ENCODE measurements at places on chromosomes 2 and 18.

DNA sequence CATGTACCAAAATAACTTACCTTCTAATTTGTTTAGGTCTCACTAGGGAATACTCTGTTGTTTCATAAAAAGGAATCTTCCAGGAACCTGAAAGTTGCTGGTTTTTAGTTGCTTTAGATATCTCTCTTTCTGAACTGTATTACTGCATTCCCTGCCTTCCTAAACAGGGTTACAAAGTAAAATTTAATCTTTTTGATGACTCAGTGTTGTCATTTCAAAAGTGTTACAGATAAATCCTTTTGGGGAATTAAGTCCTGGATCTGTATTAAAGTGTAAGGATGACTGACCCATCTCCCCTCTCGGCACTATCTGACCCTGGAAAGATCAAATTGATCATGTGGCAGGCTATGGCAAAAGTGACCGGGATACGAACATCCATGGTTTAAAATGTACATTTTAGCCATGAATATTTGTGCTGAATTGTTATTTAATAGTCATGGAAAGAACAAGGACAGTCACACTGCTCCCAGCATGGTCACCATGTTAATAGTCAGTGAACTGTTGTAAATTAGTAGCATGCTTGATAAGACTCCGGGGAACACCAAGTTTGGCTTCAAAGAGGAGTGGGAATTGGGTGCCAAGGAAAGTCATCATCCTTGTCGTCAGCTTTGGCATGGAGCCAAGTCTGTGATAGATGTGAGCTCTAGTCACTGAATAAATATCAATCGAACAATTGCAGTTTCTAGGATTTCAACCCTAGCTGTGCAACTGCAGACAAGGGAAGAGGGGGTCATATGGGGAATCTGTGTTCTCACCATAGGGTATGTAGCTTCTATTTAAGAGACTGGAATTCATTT, 4.2 kb downstream of the PLEKHA3 start:
- peak; percentile 43 for DNase-seq

DNA sequence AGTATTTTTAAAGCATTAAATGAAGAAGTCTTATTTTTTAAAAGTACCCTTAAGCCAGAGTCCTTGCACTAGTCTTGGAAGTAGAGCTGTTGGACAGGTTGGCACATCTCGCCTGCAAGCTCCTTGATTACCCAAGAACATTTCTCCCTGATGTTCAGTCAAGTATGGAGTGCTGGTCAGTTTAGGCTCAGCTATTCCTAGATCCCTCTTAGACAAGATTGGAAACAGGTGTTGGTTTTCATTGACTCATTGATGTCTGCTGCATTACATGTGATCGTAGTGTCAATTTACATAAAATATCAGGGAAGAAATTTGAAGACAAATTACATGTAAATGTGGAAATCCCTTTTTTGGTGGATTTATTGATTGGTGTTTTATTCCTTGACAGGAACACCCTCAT, 170.4 kb downstream of the ZNF407 start:
- no peak for DNase-seq

DNA sequence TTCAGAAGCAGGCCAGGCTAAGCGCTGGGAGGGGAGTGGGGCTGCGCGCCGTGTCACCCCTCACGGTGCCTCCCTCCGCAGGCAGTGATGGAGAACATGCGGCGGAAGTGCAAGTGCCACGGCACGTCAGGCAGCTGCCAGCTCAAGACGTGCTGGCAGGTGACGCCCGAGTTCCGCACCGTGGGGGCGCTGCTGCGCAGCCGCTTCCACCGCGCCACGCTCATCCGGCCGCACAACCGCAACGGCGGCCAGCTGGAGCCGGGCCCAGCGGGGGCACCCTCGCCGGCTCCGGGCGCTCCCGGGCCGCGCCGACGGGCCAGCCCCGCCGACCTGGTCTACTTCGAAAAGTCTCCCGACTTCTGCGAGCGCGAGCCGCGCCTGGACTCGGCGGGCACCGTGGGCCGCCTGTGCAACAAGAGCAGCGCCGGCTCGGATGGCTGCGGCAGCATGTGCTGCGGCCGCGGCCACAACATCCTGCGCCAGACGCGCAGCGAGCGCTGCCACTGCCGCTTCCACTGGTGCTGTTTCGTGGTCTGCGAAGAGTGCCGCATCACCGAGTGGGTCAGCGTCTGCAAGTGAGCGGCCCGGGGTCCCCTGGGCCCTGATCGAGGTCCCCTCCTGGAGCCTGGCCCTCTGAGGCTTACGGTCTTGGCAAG, 12.2 kb downstream of the WNT10A start:
- DNase-seq: peak; percentile 54

DNA sequence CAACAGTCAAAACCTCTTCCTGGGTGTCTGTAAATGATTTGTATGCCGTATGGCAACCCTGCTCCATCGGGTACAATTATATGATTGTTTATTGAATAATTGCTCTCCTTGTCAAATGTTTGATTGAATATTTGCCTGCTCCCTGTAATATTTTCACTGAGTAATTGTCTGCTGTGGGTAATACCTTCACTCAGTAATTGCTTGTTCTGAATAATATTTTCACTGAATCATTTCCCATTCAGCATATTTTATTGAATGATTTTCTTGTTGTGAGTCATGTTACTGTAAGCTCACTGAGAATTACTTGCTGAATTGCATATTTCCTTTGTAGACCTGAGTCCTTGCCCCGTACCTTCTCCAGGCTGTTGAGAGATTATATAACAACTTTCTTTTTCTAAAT, 535.2 kb downstream of the METTL4 start:
- no peak for DNase-seq

DNA sequence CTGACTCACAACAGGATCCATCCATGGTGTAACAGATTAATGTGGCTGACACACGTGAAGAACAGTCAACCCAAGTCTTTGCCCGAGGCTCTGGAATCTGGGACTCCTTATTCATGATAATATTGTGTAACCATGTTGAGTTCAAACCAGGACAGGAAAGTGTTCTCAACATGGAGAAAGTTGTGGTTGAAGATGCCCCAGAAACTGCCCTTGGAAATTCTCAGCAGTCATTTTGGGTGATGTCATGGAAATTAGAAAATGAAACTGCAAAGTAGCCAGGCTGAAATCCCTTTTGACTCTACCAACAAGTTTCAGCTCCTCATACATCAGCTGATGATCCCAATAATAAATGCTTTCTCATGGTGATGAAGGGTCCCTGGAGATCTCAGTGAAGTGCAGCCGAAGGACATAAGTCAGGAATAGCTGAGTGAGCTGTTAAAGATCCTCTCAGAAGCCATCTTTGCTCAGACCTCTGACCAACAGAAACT, 307.7 kb downstream of the TNS1 start:
- no peak for DNase-seq

DNA sequence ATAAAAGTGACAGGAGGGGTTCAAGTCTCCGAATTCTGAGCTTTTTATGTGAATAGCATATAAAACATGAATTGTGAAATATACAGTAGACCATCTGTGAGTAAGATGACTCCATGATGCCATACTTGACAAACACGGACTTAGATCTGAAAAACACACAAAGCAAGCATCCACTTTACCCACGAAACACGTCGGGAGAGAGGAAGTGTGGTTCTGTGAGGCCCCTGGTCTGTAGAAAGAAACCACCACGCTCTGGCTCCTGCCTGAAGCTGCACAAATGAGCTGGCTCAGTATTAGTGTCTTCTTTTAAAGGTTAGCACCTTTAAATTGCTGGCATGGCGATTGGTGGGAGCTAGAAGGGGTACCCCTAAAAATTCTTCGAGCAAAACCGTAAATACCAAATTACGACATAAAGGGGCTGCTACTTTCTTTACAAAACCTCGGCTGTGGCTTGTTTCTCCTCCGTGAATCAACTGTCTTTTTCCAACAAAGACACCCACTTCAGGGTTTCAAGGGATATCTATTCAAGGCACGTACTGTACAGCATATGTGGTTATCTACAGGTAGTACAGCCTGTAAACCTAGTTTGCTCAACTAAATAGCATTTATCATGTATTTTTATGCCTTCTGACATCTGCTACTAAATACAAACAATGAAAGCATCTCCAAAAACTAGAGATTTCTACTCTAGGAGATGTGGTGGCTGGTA, 70.9 kb downstream of the AFF3 start:
- DNase-seq: no peak

- no peak for DNase-seq
These were observed 94.9 kb downstream of the FHOD3 start for GRCh38 chr18:36392164-36392978.

DNA sequence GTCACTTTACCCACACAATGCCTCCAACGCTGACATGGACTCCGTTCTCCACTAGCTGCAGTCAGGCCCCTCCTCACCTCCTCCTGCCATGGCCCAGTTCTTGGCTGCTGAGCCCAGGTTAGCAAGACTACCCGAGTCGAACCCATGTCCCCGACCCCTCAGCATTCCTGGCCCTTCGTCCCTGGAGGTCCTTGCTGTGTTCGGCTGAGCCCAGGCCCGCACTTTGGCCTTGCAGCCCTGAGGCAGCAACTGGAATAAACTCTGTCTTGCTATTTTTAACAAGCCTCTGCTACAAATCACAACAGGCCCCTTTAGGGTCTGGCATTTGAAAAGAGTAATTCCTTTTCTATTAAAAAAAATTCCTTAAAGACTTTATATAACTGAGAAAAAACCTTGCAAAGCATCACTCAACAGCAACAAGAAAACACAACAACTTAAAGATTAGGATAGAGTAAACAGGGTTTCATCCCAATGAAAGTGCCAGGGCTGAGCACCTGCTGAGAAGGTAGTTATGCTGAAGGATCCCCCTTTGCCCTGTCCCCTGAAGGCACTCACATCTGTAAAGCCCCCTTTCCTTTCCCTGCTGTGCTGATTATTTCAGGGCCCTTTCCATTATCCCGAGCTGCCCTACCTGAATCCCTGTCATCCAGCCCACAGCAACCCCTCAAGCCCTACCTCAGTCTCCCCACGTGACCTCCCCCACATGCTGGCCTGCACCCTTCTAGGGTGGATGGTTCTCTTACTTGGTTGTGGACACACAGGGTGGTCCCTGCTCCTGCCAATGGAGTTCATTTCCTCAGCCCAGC, 120.0 kb upstream of the SNTG2 start:
- DNase-seq: no peak

GRCh38 chr2:112712903-112713584, 7.8 kb upstream of the NT5DC4 start:
- no peak for DNase-seq

- DNase-seq: no peak
These were observed 87.4 kb downstream of the MYO5B start for GRCh38 chr18:50107468-50107977.

GRCh38 chr2:97688062-97688827, 18.7 kb downstream of the C2orf92 start:
- no peak for DNase-seq

- DNase-seq: no peak
These were observed 69.2 kb downstream of the TRIP12 start for GRCh38 chr2:229852565-229852964.

- no peak for DNase-seq
These were observed 60.2 kb downstream of the RALBP1 start for GRCh38 chr18:9535430-9535991.

DNA sequence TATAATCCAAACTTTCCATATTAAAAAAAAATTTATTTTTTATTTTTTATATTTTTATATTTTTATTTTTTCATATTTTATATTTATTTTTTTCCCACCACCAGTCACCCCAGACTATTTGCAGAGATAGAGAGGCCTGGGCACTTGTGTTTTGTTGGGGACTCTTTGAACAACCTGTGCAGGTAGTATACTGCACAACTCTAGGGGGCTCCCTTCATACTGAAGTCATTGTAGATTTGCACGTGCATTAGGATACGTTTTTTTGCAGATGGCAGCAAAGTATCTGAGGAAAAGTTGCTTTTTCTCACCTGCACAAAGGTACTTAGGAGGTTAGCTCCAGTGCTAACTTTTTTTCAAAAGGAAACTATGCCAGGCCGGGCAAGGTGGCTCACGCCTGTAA, 73.9 kb upstream of the TANC1 start:
- no peak for DNase-seq

DNA sequence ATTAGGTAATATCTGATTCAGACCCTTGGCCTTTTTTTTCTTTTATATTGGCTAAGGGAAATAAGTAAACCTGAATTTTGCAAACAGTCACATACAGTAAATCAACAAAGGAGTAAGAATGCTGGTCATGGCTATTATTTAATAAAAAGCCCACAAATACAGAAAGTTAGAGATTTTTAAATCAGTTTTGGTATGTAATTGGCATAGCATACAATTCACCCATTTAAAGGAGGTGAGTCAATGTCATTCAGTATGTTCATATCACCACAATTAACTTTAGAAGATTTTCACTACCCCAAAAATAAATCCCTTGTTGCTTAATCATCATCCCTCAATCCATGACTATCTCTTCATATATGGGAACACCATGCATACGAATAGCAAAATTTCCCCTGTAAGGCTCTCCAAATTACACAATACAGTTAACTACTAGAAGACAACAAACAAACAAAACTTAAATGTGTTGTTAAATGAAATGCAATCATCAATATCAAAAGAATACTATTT, 45.9 kb upstream of the NYAP2 start:
- no peak for DNase-seq

DNA sequence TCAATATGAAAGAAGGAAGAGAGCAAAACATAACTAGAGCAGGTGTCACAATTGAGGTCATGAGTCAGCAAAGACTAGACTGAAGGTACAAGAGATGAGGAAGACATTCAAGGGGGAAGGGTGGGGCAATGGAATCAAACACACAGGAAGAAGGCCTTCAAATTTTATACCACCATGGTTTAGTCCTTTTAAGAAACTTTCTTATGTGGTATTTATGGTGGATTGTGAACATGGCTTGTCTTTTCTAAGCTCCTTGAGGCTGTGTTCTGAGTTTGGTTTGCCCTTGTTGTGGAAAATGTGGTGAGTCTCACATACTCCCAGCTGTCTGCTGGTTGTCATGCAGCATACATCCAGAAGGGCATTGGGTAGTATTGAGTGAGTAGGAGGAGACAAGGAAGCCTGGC, 62.1 kb downstream of the NABP1 start:
- DNase-seq: no peak

DNA sequence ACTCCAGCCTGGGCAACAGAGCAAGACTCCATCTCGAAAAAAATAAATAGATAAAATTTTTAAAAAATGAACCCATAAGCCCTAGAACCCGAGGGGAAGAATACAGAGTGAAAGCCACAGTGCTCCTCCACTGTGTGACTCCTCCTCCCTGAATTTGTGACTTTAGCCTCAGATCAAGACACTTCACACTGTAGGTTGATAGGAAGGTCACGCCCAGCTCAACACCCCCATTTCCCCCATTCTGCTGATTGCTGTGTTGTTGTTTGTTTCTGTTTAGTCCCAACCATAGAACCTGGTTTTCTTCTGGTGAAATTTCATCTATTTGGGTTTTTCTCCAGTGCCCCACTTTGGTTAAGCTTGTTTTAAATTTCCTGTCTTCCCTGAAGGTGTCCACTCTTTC, 102.2 kb downstream of the VIT start:
- DNase-seq: no peak

GRCh38 chr2:192047315-192048107, 147.2 kb downstream of the TMEFF2 start:
- no peak for DNase-seq

GRCh38 chr2:231181860-231182512, 16.4 kb upstream of the ARMC9 start:
- DNase-seq: no peak

GRCh38 chr18:50734342-50734741, 85.5 kb downstream of the MRO start:
- no peak for DNase-seq

Measured in NCI-H2107 (cell line).